T-helper 2 cell treated with Interferon-gamma antibody and Interleukin-4, amounts not matched to agents 5 μg/mL and 100 μg/mL, for 36 hours (primary cell): ENCODE measurements at places on chromosomes 5 and 9.
A peak's percentile ranks its signal among the peaks of the same experiment; 100 is the strongest.

DNA sequence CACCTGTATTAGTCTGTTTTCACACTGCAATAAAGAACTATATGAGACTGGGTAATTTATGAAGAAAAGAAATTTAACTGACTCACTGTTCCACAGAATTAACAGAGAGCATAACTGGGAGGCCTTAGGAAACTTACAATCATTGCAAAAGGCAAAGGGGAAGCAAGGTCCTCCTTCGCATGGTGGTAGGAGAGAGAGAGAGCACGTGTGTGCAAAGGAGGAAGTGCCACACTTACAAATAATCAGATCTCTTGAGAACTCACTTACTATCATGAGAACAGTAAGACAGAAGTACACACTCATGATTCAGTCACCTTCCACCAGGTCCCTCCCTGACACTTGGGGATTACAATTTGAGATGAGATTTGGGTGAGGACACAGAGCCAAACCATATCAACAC, 258.7 kb downstream of the TRIM32 start:
- no peak for DNase-seq
- no peak overlapping the region for H3K27ac ChIP-seq
- no peaks in the 10 kb centered on the region for H3K4me1 ChIP-seq
- no peak overlapping the region for H3K4me3 ChIP-seq

- peaks cover 24% of the 10 kb centered on the region for H3K27me3 ChIP-seq
- H3K4me1 ChIP-seq, result peaks cover 39% of the 10 kb centered on the region
Measured at GRCh38 chr5:134103397-134103796, 11.1 kb upstream of the TCF7 start.

DNA sequence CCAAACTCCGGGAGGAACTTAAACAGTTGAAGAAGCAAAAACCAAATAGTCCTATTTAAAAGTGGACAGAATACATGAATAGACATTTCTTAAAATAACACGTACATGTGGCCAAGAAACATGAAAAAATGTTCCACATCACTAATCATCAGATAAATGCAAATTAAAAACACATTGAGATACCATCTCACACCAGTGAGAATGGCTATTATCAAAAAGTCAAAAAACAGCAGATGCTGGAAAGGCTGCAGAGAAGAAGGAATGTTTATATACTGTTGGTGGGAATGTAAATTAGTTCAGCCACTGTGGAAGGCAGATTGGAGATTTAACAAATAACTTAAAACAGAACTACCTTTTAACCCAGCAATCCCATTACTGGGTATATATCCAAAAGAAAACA, 283.0 kb upstream of the IZUMO3 start:
- no peak overlapping the region for H3K27ac ChIP-seq
- no peaks in the 10 kb centered on the region for H3K36me3 ChIP-seq
- H3K4me3 ChIP-seq, result no peak overlapping the region
- no peaks in the 10 kb centered on the region for H3K27me3 ChIP-seq
- no peaks in the 10 kb centered on the region for H3K4me1 ChIP-seq
- DNase-seq, result no peak

- DNase-seq, result peak; percentile 82
- H3K27me3 ChIP-seq, result peaks cover 35% of the 10 kb centered on the region
- H3K4me1 ChIP-seq, result peaks cover 20% of the 10 kb centered on the region
- H3K27ac ChIP-seq, result peak overlapping the region; percentile 71
- no peaks in the 10 kb centered on the region for H3K36me3 ChIP-seq
Measured at GRCh38 chr9:127224178-127224882, 40.2 kb upstream of the GARNL3 start.

- H3K36me3 ChIP-seq, result no peaks in the 10 kb centered on the region
- no peaks in the 10 kb centered on the region for H3K4me1 ChIP-seq
- no peak overlapping the region for H3K27ac ChIP-seq
- H3K4me3 ChIP-seq, result no peak overlapping the region
- peaks cover 2% of the 10 kb centered on the region for H3K27me3 ChIP-seq
Measured at GRCh38 chr5:79774171-79774854, 84.7 kb downstream of the CMYA5 start.

DNA sequence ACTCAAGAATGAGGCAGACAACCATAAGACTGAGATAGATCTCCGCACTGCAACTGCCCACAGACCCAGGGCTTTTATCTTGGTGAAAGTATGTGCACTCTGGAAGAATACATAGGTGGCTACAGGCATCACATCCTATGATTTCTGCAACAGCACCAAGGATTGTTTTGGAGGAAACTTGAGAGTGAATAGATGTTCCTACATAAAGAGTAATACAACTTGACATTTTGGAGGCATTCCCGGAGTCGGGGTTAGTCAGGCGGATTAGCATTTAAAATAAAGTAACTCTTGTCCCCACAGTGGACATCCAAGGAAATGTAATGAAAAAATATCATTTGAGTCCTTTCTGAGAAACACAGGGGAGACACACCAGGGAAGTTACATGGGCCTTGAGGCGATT, 26.7 kb downstream of the TMEM174 start:
- H3K36me3 ChIP-seq, result no peaks in the 10 kb centered on the region
- H3K27ac ChIP-seq, result no peak overlapping the region

GRCh38 chr9:123657941-123658340, 272.0 kb downstream of the DENND1A start:
- no peaks in the 10 kb centered on the region for H3K4me1 ChIP-seq
- H3K27ac ChIP-seq, result no peak overlapping the region
- H3K36me3 ChIP-seq, result peaks cover 5% of the 10 kb centered on the region
- peaks cover 3% of the 10 kb centered on the region for H3K27me3 ChIP-seq
- no peak for DNase-seq

GRCh38 chr9:128702949-128703615, 779 bp downstream of the PKN3 start:
- peak overlapping the region; percentile 82 for H3K4me3 ChIP-seq
- H3K36me3 ChIP-seq, result no peaks in the 10 kb centered on the region
- H3K4me1 ChIP-seq, result peaks cover 5% of the 10 kb centered on the region
- peak; percentile 23 for DNase-seq

DNA sequence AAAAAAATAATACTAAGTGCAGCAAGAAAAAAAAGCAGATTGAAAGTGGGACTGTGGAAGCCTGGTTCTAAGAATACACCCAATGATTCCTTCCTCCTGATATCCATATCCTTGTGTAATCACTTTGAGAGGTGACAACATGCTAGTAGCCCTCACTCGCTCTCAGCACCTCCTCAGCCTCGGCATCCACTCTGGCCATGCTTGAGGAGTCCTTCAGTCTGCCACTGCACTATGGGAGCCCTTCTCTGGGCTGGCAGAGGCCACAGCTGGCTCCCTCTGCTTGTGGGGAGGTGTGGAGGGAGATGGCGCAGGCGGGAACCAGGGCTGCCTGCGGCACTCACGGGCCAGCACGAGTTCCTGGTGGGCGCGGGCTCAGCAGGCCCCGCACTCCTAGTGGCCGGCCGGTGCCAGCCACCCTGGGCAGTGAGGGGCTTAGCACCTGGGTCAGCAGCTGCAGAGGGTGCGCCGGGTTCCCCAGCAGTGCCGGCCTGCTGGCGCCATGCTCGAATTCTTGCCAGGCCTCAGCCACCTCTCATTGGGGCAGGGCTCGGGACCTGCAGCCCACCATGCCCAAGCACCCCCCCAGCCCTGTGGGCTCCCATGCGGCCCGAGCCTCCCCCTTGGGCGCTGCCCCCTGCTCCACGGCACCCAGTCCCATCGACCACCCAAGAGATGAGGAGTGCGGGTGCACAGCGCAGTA, 24.5 kb upstream of the SELENOP start:
- no peak for DNase-seq
- H3K4me3 ChIP-seq, result no peak overlapping the region
- H3K27me3 ChIP-seq, result peaks cover 5% of the 10 kb centered on the region
- no peaks in the 10 kb centered on the region for H3K36me3 ChIP-seq

DNA sequence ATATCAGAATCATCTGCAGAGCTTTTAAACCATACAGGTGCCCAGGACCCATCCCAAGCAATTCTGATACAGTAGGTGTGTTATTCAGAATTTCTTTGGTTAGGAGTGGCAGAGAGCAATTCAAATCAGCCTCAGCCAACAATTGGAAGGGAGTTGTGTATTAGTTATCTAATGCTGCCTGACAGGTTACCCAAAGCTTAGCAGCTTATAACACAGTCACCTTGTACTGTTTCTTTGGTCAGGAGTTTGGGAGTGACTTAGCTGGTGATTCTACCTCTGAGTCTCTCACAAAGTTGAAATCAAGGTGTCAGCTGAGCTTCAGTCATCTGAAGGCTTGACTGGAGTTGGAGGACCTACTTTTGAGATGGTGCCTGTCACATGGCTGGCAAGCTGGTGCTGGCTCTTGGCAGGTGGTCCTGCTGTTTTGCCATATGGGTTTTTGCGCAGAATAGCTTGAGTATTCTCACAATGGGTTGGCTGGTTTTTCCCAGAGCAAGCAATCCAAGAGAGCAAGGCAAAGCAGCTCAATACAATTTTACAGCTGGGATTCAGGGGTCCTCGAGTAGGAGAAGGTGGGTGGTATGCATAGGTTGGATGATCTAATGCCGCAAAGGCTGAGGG, 18.7 kb upstream of the CARNMT1 start:
- peaks cover 14% of the 10 kb centered on the region for H3K27me3 ChIP-seq
- H3K4me1 ChIP-seq, result no peaks in the 10 kb centered on the region
- no peaks in the 10 kb centered on the region for H3K36me3 ChIP-seq
- DNase-seq, result no peak
- H3K27ac ChIP-seq, result no peak overlapping the region
- no peak overlapping the region for H3K4me3 ChIP-seq

DNA sequence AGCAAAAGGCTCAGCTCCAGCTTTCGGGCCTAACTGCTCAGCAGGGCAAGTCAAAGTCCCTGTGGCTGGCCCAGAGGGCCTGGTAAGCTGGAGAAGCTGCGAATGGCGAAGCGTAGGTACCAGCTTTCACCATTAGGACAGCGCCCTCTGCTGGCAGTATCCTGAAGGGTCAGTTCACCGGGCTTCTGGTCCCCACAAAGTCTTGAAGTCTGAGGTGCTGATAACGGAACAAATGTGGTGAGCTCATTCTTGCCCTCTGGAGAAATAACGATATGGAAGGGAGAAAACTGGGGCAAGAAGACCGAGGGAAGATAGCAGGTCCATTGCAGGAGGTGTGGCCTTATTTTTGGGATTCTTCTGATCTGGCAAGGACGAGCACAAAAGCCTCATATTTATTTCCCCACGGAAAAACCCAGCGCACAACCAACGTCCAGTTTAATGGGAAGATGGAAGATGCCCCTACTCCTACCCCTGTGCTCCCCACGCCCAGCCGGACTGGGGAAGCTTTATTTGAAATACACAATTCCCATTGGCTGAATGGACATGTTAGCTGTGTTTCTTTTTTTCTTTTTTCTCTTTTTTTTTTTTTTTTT, 7.2 kb downstream of the SOWAHA start:
- H3K27me3 ChIP-seq, result peaks cover 57% of the 10 kb centered on the region
- H3K36me3 ChIP-seq, result no peaks in the 10 kb centered on the region
- no peak overlapping the region for H3K4me3 ChIP-seq
- DNase-seq, result peak; percentile 82
- H3K4me1 ChIP-seq, result peaks cover 7% of the 10 kb centered on the region
- H3K27ac ChIP-seq, result no peak overlapping the region

- peaks cover 6% of the 10 kb centered on the region for H3K27me3 ChIP-seq
- no peaks in the 10 kb centered on the region for H3K36me3 ChIP-seq
- H3K4me3 ChIP-seq, result no peak overlapping the region
- no peak for DNase-seq
- no peaks in the 10 kb centered on the region for H3K4me1 ChIP-seq
Measured at GRCh38 chr5:169331292-169331852, 30.4 kb upstream of the SLIT3 start.
